Cardiac septum (tissue), 1 donor: ENCODE measurements at places on chromosomes 11 and 22. TPM values are rescaled to one million over a fixed set of nuclear protein-coding genes. Genes with fewer than 3 reads are reported as not detected.

The PGA5 gene
- total RNA-seq: not detected

The CELSR1 gene
- 13.3 TPM for total RNA-seq

GRCh38 chr11:2550606-2550970 is 105.8 kb downstream of the KCNQ1 start:
- no peak for DNase-seq

DNA sequence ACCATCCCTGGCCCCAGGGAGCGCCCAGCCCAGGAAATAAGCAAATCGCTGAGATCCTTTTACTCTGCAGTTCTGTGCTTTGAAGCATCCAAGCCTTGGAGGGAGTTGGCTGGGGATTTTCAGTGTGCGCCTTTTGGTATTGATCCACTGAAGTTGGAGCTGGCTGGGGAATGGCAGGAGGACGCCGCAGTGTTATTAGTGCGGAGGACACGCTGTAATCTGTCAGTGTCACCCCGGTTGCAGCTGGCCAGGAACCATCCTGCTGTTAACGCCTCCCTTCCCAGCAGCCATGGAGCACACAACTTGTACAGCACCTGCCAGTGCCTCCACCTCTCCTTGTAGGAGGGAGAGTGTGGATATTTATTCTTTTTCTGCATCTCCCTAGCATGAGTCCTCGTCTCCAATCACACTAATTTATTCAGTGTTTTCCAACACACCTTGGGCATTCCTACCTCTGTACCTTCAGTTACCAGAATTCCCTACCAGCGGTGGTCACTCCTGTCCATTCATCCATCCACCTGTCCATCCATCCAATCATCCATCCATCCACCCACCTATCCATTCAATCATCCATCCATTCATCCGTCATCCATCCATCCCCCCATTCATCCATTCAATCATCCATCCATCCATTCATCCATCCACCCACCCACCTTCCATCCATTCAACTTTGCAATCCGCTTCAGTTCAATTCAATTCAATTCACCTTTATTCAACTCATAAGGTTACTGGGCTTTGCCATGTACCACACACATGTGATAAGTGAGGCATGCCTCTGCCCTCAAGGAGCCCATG is 21.9 kb upstream of the EIF3D start:
- no peak for DNase-seq

DNA sequence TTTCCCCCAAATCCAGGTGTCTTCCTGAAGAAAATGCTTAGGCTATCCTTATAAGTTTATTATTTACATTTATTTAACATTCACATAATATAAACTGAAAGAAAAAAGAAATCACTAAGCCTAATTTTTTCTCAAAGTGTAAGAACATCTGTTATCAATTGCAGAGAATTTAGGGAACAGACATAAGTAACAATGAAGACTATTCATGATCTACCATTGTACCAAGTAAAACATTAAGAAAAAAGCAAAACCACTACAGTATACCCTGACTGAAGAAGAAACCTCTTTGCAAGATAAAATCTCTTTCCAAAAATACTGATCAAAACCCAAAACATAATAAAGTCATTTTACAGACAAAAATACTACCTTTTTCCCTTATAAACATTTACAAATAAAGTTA is 60.5 kb downstream of the NUP98 start:
- no peak for DNase-seq

DNA sequence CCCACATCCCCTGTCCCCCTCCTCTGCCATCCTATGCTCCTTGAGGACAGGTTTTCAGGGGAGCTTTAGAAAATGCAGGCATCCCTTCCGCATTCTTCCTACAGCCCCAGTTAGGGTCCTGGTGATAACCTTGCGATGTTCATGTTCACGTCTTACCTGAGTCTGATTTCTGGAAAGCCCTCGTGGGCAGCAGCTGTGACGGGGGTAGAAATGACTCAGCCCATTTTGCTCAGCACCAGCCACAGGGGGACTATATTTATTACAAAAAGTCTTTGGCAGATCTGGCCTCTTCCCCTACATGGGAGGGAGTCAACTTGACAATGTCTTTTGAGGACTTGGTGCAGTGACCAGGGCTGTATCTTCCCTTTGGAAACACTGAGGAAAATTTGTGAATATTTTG is 12.3 kb downstream of the PKNOX2 start:
- no peak for DNase-seq

The NEFH gene
- total RNA-seq: 0.22 TPM
